Activated CD8-positive, alpha-beta memory T cell treated with anti-CD3 and anti-CD28 coated beads for 1 hour (primary cell): ENCODE measurements at places on chromosomes 7 and 10.

DNA sequence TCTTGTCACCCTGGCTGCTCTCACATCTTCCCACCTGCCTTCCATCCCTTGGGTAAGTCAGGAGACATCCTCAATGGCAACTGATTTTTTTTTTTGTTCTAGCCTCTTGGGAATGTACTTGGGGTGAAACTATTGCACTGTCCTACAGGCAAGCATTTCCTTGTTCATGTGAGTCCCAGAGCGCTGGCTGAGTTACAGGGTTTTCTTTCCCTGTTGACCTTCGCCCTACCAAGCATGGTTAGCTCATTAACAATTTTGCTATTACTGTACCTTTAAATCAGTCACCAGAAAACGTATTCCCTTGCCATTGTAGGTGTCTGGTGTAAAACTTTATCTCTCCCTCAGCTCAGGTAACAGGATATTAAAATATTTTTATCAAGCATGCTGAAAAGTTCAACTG is 98.9 kb downstream of the PRLHR start:
- no peak for DNase-seq

DNA sequence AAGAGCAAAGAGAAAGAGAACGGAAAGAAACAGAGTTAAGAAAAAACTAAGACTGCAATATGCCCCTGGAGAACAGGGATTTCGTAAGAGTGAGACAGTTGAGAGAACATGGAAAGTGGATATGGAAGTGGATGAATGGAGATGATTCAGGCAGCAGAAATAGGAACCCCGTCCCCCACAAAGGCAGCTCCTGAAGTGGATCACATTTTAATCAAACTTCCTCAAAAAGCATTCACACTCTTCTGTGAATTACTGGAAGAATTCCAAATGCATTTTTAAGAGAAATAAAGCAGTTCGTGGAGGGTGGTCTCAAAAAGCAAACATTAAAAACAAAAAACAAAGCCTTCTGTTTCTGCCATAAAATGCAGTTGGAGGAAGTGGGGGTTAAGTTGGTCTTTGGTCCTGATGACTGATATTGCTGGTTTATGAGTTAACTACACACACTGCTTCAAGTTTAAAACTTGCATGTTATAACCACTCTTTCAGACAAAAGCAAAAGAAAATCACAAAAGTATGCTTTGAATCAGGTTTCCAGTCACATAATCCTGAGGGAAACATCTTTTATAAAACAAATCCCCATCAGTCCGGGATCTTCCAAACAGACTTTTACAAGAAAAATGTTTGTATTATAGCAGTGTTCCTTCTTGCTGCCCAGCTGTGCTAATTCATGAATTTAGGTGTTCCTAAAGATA is 214.3 kb downstream of the FANK1 start:
- DNase-seq: no peak

GRCh38 chr7:106463851-106464611 is 179.2 kb upstream of the NAMPT start:
- DNase-seq: no peak

GRCh38 chr10:132384618-132385388 is 12.2 kb upstream of the PWWP2B start:
- no peak for DNase-seq

DNA sequence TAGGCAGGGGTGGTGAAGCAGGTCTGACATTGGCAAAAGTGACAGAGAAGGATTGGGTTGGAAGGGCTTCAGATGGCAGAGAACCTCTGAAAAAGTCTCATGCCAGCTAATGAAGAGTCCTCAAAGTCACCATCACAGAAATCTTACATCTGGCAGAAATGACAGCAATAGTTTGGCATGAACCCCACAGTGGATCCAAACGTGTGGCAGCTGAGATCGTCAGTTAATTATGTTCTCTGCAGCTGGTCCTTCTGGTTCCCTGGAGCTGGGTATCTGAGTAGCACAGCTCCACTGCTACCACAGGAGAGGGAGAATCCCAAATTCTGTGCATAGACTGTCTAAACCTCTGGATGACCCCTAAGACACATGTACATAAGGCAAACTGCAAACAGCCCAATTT is 73.4 kb downstream of the ALOX5 start:
- no peak for DNase-seq

- DNase-seq: no peak
Measured at GRCh38 chr10:29252811-29253689, 35.8 kb upstream of the LYZL1 start.

GRCh38 chr7:154968336-154969001 is 34.5 kb downstream of the PAXIP1 start:
- no peak for DNase-seq

DNA sequence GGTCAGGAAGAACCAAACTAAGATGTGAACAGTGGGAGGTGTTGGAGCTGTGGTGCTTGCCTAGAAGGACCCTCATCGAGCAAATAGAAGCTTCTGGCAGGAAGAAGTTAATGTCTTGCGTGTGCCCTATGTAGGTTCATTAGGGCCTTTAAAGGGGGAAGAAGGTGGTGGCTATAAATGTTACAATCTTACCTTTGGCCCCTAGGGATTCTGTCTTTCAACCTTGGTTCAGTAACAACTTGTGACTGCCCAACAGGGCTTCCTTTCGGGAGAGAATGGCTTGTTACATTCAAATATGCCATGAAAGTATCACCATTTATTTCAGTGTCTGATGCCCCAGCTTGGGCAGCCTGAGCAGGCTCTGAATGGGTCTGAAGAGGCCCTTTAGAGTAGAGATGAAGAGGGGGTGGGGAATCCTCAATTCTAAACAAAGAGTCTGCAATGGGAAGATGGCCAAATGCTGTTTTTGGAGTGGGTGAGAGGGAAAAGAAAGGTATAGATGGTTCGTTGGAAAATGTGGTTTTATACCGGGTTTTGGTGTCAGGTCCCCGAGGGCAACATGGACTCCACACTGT is 108.0 kb downstream of the TCF7L2 start:
- DNase-seq: no peak

DNA sequence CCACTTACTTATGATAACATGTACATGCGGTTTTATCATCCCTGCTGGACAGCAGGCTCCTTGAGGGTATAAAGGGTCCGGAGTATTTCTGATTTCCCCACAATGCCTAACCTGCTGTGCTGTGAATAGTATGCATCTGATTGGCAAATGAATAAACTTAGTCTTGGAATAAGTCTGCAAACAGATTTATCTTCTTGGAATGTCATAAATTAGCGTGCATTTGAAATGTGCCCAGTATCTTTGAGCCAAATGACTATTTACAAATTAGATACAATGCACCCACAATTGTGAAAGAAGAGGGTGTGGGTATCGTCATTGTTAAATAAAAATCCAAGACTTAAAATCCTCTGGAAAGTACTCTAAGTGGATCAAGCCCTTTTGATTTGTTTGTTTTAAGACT is 106.0 kb downstream of the OSBPL3 start:
- no peak for DNase-seq

GRCh38 chr10:96664563-96664962 is 55.8 kb downstream of the PIK3AP1 start:
- no peak for DNase-seq

DNA sequence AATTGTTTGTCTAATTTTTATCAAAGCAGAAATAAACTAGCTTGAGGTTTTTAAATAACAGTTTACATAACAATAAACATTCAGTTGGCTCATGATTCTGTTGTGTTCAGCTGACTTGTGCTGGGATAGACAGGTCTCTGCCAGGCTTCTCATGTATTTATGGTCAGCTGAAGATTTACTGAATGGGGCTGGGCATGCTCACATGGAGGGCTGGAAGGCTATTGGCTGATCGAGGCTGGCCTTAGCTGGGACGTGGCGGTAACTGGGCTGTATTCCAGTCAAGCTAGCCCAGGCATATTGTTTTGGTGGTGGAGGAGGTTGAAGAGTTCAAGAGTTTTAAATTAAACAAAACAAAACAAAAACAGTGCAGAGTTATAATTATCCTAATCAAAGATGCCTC is 251.0 kb upstream of the MTPN start:
- DNase-seq: no peak

DNA sequence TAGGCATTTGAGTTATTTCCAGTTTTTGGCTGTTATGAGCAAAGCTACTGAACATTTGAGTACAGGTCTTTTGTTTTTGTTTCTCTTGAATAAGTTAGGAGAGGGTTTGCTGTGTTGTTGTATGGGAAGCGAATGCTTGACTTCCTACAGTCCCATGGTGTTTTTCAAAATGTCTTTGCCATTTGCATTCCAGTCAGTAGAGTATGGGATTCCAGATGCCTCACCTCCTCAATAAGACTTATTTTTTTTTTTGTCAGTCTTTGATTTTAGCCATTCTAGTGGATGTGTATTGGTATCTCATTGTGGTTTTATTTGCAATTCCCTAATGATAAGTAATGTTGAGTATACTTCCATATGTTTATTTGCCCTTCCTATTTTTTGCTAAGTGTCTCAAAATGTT is 19.4 kb downstream of the CDK13 start:
- no peak for DNase-seq

GRCh38 chr7:131745390-131746248 is 189.2 kb upstream of the PODXL start:
- no peak for DNase-seq

- no peak for DNase-seq
Measured at GRCh38 chr7:13050703-13051102, 363.3 kb downstream of the ARL4A start.

DNA sequence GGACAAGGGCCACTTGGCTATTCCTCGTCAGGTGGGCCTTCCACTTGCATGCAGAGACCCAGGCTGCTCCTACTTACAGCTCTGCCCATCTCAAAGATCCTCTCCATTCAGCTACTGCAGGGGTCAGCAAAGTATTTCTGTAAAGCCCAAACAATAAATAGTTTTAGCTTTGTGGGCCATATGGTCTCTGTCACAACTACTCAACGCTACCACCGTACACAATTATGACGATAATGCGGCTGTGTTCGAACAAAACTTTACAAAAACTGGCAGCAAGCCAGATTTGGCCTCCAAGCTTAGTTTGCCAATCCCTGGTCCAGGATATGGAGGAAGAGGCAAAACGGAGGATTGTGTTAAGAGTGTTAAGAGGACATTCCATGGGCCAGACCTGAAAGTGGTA is 12.8 kb downstream of the RAB11FIP2 start:
- DNase-seq: no peak

DNA sequence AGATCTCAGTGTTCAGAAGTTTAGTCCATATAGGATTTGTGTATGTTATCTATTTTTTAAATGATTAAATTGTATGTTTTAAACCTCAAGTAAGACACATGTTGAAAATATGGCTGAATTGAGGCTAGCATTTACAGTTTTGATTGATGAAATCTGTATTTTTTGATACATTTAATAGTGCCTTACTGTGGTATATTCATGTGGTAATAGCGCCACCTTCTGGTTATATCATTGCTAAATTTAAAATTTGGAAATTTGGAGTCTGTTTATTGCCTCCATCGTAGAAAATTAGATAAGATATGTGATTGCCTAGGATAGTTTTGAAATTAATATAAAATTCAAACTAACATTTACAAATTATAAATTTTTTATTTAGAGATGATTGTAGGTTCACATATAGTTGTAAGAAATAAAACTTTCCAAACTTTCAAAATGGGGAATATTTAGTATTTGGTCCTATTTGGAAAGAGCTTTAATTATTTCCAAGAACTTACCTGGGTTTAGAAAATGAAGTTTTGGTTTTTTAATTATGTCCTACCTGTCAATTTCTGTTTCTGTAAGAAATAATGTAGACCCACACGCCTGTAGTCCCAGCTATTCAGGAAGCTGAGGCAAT is 19.1 kb upstream of the ARMS2 start:
- no peak for DNase-seq

- DNase-seq: no peak
Measured at GRCh38 chr10:67043041-67043440, 117.2 kb downstream of the LRRTM3 start.

GRCh38 chr7:134174795-134175261 is 47.7 kb downstream of the LRGUK start:
- no peak for DNase-seq

DNA sequence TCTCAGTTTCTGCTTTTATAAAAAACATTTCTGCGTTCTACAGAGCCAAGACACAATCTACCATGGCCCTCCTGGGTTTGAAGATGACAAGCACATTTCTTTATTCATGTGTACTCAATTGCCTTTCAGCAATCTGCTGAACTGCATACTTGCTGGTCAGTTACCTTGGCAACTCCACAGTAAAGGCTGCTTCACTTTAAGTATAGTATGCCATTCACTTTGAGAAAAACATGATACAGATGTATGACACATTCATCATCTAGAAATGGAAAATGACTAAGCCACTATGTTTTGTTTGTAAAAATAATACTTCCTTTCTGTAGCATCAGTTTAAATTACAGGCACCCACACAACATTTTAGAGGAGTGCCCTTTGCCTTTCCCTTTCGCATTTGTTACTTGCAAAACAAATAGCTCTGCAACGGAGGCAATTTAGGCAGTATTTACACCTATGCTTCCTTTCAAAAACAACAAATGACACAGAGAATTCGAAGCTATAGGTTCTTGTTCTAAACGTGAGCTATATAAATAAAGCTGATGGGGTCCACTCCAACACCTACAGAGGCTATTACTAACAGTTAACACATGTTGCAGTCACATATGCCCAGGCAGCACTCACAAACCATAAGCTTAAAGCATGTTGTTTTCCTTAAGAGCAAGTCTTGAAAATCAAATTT is 23.5 kb downstream of the SGCE start:
- DNase-seq: no peak

DNA sequence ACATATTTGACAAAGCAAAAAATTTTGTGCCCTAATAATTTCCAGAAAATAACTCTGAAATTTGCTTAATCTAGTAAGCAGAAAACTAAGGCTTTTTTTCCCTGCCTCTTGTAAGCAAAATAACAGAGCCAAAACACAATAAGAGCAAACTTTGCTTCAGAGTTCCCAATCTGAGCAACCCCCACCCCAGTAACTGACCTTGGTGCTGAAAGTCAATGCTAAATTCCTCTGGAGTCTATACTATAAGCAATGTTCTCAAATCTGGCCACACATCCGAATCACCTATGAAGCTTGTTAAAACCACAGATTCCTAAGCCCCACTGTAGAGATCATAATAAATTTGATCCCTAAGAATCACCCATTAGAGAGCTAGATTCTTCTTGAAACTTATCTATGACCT is 150.5 kb downstream of the ELAPOR2 start:
- no peak for DNase-seq

DNA sequence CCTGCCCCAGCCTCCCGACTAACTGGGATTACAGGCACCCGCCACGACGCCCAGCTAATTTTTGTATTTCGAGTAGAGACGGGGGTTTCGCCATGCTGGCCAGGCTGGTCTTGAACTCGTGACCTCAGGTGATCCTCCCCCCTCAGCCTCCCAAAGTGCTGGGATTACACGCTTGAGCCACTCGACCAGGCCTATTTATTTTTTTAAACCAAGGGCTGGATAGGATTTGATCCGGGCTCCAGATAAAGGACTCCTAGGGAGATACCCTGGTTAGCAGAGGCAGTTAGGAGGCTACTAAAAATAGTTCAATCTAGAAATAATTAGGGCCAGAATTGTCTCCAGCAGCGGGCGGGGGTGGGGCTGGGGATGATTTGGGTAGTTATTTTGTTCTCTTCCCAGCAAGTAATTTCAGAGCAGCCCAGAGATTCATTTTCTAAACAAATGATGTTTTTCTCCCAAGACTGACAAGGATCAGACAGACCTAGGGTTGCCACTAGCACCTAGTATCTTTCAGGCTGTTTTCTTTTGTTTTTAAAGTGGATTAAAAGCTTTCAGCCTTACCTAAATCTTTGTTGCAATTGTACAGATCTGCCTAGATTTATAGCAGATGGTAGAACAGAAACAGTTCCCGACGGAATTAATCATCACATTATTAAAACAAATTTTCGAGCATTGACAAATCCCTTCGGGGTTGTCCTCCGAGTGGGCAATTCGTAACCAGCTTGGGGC is 859 bp upstream of the SMC3 start:
- no peak for DNase-seq
